ENCODE measurements at places on chromosomes 12 and 14.
A peak's percentile ranks its signal among the peaks of the same experiment; 100 is the strongest.

DNA sequence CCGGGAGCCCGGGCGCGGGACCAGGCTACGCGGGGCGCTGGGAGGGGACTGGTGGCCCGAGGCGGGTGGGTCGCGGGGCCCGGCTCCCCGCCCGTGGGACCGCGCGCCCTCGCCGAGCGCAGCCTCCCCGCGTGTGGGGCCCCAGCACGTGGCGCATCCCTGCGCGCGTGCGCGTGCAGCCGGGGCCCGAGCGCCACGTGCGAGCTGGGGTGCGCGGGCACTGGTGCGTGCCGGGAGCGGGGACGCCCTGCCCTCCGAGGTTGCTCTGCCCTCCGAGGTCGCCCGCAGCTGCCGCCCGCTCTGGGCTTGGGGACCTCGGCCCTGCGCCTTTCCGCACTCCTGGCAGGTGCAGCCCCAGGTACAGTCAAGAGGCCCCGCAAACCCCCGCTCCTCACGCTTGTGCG, 365 bp upstream of the CCDC88C start:
- peak; percentile 52 for DNase-seq

- DNase-seq, result no peak
Observed at GRCh38 chr12:99053616-99054362, 408.7 kb downstream of the APAF1 start.

DNA sequence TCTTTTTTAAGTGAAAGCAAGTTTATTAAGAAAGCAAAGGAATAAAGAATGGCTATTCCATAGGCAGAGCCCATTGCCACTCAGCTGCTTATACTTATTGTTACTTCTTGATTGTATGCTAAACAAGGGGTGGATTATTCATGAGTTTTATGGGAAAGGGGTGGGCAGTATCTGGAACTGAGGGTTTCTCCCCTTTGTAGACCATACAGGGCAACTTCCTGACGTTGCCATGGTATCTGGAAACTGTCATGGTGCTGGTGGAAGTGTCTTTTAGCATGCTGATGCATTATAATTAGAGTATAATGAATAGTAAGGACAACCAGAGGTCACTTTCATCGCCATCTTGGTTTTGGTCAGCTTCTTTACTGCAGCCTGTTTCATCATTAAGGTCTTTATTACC, 66.3 kb upstream of the AMN start:
- DNase-seq, result no peak

DNA sequence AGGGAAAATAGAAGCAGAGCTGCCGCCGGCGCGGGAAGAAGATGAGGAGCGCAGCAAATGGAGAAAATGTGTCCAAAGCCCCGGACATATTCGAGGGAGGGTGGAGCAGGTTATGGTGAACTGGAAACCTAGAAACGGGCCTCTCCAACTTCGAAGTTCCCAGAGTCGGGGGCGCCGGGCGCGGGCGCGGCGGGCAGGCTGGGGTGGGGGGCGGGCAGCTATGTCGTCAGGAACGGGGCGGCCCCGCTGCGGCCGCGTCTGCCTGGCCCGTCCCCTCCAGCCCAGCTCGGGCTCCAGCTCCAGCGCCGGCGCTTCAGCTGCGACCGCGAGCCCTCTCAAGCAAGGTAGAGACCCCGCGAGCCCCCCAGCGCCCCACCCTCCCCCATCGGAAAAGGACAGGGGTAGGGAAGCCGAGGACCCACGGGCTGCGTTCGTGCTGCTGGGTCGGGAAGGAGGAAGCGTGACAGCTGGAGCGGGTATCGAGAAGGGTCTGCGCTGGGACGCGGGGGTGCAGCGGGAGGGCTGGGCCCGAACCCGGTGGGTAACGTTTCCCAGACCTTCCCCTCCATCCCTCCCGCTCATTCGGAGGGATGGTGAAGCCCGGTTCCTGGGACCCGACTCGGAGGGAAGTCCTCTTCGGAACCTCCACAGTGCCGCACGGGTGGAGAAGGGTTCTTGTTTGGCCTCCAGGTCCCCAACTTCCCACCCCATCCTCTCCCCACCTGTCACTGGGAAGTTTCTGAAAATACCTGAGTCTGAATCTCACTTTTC, 1.0 kb downstream of the DGKA start:
- DNase-seq, result no peak

DNA sequence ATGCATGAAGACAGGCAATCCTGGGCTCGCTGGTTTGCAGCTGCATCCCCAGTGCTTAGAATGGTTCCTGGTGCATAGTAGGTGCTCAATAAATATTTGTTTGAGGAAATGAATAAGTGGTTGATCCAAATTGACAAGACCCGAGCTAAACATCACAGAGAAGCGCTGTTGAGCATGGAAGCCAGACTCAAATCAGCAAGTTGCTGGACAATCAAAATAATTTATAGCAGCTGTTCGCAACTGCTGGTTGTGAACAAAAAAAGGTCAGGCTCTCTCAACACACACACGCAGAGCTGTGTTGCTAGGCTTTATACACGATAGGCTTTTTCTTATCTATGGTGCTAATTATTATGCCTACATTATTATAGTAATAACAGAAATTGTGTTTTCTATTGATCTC, 190.2 kb downstream of the TBX5 start:
- DNase-seq, result no peak

DNA sequence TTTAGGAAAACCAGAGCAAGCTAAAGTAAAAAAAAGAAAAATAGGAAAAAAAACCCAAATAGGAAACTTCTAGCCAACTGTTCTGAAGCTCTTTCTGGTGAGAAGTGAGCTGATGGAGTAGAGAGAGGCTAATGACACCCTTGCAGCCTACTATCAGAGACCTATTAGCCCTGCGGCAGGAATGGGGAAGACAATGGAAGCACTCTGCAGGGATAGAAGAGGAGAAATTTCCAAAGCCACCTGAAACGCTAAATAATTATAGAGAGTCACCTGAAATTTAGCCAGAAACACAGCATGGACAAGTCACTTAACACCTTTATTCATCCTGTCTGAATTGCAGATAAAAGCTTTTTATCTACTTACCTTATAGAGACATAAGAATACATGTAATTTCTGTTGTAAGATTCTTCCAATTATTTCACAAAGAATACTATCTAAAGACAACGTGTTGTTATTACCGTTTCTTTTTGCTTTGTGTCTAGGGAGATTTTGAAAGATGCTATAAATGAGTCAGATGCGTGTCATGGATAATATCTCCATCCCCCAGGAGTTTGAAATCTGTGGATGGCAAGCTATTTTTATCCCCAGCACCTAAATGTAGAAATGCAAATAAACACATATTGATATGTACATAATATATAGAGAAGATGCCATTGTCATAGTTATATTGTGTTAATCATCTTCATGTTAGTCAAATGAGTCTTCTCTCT, 138.6 kb downstream of the TPH2 start:
- no peak for DNase-seq

- peak; percentile 19 for DNase-seq
Observed at GRCh38 chr14:38409071-38409705, 153.3 kb upstream of the CLEC14A start.

DNA sequence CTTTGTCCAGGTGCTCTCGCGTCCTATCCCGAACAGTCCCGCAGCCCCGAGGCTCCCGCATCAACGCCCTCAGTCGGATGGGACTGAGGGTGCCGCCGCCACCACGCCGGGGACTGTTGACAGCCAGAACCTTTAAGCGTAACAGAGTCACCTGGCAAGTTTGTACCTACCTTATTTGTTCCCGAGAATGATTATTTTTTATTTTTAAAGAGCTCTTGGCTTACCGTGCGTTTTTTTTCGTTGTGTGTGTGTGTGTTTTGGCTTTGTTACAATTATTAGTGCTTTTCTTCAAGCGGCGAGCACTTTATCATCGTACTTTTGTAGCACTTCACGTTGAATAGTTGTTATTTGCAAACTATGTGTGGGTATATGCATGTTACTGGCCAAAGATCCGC, 463 bp downstream of the COA8 start:
- no peak for DNase-seq

GRCh38 chr14:94129758-94130414, 482 bp upstream of the IFI27L2 start:
- DNase-seq, result no peak

DNA sequence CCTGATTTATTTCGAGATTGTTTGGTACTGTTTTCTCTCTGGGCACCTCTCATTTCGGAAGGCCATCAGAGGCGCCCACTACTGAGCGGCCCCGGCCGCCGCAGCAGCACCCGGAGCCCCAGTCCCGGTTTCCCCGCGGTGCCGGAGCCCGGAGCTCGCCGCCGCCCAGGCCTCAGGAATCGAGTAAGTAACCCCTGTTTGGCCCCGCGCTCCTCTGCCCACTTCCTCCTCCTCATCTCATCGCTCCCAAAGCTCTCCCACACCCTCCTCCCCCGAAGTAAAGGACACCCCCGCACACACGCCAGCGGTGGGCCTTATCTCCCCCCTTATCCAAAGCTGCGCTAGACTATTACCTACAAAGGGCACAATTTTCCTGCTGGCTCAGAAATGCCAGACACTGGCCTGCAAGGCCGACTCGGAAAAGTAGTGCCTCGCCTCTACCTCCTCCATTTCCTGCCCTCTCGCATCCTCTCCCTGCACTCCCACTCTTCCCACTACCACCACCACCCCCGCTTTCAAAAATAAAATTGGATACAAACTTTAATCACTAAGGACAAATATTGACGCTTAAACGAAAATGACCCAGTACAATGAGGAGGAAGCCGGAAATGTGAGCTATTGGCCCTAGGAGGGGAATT, 637 bp upstream of the FOXG1 start:
- DNase-seq, result no peak

DNA sequence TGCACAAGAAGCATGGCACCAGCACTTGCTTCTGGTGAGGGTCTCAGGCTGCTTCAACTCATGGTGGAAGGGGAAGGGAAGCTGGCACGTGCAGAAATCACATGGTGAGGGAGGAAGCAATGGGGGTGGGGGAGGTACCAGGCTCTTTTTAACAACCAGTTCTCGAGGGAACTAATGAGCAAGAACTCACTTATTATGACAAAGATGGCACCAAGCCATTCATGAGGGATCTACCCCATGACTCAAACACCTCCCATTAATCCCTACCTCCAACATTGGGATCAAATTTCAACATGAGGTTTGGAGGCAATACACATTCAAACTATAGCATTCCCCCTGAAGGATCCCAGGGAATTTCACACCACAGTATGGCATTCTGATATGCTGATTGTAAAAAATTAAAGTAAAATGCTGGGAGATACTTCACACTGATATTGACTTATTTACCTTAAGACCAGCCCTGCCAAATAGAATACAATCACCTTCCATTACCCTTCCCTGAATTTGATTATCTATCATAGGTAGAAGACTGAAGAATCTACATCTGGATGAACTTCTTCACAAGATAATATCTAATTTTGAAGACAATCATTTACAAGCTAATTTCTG, 201.7 kb upstream of the PLXNC1 start:
- no peak for DNase-seq

DNA sequence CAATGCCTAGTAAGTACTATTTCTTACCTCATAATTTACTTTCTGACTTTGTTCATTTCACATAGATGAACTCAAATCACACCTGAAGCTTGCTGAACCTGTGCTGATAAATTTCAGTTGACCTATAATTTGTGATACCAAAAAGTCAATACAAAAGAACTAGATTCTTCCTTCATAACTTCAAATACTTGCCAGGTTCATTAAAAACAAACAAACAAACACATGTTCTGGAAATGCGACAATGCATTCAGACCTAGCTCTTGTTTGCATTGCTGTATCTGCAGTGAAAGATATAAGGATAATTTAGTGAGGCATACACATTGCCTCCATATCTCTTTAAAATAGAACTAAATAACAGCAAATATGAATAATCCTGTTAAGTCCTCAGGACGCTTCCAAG, 221.3 kb downstream of the GXYLT1 start:
- no peak for DNase-seq

DNA sequence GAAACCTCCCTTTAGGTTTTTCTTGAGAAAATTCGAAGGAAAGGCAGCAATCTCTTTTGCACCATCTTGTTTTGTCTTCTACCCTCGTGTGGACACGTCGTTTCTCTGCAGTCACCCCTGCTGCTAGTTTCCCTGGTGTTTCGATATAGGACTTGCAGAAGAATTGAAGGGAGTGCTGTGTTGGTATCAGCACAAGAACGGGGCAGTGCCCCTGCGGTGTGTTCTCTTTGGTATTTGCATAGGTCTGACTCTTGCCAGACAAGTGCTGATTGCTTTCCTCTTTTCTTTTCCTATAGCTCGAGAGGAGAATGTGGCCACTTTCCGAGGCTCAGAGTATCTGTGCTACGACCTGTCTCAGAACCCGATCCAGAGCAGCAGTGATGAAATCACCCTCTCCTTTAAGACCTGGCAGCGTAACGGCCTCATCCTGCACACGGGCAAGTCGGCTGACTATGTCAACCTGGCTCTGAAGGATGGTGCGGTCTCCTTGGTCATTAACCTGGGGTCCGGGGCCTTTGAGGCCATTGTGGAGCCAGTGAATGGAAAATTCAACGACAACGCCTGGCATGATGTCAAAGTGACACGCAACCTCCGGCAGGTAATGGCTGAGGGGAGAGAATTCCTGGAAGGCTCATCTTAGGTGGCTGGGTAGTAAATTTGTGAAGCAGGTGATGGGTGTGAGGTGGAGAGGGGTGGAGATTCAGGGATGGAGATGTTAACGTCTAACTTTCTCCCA, 474.8 kb downstream of the NRXN3 start:
- peak; percentile 36 for DNase-seq

- DNase-seq, result no peak
Observed at GRCh38 chr14:100548295-100548655, 38.9 kb downstream of the BEGAIN start.

GRCh38 chr14:42335918-42336317, 729.2 kb downstream of the LRFN5 start:
- no peak for DNase-seq

GRCh38 chr12:11657511-11657910, 8.0 kb downstream of the ETV6 start:
- DNase-seq, result no peak

- DNase-seq, result no peak
Observed at GRCh38 chr12:25935355-25936144, 22.9 kb upstream of the RASSF8 start.

DNA sequence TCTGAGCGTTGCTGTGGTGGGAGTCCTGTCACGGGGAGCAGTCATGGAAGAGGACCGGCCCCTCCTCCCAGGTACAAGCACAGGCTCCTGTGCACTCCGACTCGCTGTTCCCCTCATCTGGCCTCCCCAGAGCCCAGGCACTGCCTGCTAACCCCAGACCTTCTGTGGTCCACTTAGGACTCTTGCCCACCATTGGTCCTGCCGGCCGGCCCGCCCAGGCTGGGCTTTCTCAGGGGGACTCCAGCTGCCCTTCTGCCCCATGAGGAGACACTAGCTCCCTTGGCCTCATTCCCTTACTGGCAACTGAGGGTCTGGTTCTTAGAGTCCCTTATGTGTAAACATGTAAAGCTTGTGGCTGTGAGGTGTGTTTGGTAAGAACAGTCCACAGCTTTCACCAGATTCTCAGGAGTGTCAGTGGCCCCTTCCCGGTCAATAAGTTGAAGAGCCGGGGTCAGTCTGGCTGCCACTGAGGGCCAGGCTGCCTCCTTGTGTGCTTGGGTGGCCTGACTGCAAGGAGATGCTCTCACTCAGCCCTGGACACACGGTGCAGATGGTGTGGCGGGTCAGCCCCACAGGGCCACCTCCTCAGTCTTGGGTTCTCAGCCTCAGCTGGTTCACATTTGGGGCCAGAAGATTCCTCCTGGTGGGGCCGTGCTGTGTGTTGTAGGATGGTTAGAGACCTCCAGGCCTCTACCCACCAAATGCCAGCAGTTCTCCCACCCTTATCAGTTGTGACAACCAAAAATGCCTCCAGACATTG, 43.6 kb downstream of the DDX51 start:
- no peak for DNase-seq
